D341Med (cell line): ENCODE measurements at places on chromosomes 3 and 15.

GRCh38 chr3:197478746-197479668, 76.8 kb downstream of the BDH1 start:
- DNase-seq: no peak

- no peak for DNase-seq
Observed at GRCh38 chr15:31457161-31457560, 130.5 kb downstream of the KLF13 start.

DNA sequence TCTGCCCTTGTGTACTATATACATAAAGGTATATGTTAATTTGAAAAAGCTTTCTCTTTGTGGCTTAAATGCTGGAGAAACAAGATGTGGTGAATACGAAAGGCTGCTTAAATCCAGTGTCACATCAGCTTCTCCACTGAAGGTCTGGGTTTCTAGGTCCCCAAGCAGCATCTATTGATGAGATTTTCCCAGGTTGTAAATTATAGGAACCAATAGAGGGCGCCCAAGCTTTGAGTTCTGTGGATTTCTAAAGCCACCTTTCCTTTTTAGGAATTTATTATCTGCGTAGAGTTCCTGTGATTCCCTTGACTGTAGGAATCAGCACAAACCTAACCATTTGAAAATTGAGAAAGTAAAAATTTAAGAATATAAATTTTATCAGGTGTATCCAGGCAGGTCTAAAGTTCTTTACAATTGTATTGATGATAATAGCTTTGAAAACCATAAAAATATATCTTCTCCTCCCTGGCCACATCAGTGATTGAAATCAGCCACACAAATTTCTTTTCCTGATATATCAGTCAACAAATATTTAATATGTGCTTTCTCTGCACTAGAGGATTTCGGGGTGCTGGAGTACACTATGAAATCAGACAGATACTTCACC, 88.3 kb upstream of the ADAMTSL3 start:
- DNase-seq: peak; percentile 43

DNA sequence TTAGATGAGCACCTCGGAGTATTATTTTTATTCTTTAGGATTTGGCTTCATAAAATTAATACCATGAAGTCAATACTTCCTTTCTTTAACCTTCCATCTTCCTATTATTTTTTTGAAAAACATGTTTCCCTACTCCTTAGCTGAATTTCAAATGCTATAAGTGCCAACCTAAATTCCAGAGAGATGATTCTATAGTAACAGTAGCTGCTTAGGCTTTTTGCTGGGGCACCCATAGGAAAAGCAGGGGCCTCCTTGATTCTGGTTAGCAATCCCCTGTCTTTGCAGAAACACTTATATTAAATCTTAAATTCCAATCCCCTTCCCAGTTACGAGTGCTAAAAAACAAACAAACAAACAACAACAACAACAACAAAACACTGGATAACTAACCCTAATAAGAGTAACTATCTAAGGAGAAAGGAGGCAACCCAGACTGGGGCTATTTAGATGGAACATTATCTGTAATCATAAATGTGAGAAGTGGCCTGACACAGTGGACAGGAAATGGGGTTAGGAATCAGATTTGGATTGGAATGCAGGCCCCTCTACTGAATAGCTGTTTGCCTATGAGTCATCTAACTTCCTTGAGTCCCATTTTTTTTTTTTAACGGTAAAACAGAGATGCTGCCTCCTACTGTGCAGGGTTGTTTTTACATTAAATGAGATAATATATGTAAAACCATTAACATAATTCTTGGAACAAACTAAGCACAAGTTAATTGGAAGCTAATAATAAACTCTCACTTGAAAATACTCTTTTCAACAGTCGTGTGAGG, 148.1 kb downstream of the WDR72 start:
- DNase-seq: no peak

DNA sequence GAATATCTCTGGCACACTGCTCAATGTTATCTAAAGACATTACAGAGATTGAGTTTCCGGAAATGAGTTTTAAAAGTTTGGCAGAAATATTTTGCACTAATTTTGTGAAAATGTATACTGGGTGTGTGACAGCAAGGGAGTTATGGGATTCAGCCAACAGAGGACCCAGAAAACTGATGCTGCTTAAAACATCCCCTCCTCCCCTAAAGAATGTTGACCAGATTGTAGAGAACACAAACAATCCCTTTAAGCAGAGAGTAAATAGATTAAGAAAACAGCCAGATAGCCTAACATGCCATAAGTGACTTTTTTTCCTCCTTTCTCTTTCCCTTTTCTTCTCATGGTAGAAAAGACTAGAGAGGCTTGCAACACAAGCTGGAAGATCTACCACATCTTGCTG, 928.0 kb upstream of the ALCAM start:
- DNase-seq: no peak

DNA sequence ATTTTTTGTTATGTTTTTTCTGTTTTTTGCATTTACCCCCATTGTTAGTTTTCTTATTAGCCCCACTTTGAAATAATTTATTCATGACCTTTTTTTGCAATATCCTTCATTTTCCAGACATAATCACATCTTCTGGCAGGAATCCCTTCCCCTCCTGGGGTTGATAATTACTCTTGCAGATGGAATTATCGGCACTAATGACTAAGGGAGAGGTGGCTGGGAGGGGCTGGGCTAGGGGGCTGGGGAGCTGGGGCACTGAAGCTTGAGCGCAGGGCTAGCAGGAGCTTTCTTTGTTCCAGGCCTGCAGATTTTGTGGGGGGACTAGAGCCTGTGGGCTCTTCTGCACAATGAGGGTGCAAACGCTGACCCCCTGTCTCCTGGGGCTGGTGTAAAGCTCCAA, 77.8 kb downstream of the RAB11A start:
- DNase-seq: peak; percentile 81

DNA sequence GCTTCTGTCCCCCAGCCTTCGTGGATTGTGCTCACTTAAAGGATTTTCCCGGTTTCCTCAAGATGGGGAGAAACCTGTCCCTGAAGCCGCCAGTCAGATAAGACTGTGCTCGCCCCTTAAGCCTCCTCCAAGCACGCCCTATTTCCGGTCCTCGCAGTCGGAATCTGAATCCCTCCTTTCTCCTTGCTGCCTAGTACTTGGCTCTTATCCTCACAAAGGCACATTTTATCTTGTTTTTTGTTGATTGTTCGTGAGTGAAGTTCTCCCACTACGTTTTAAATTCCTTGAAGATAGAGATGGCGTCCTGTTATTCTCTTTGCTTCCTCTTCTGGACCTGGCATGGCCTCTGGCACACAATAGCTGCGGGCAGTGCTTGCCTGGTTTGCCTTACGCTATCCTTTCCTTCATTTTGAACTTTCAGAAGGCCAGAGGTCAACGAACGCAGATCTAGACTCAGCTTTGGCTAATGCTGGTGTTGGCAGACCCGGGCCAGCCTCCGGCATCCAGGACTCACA, 1.7 kb downstream of the CLDN11 start:
- no peak for DNase-seq

DNA sequence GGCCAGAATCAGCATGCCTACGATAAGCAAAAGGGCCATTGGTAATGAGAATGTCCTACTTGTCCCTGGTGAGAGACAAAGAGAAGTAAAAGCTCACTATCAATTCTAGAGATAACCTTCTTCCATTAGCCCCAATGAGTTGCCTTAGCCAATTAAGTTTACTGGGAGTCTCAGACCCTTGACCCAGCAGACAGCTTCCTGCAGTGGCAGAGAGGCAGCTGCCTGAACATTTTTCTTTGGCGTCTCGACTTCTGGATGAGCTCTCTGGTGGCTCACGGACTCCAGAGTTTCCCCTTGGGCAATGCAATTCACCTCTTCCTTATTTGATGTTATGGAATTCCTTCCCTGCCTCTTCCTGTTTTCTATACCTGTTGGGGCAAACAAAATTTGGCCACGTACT, 1034.4 kb downstream of the NAALADL2 start:
- DNase-seq: no peak

- no peak for DNase-seq
Observed at GRCh38 chr3:44924457-44925084, 50.2 kb downstream of the TGM4 start.

GRCh38 chr3:185732782-185733181, 92.1 kb downstream of the IGF2BP2 start:
- no peak for DNase-seq

- no peak for DNase-seq
Observed at GRCh38 chr3:194040516-194041273, 95.3 kb upstream of the HES1 start.
